Tibial artery (tissue), 4 donors: ENCODE measurements at places on chromosomes 12 and 14.

GRCh38 chr12:49552014-49552413, 13.2 kb downstream of the KCNH3 start:
- DNase-seq, result peak; percentile 87
- no peaks in the 10 kb centered on the region for H3K36me3 ChIP-seq
- H3K27ac ChIP-seq, result peak overlapping the region; percentile 41
- H3K4me3 ChIP-seq, result no peak overlapping the region
- no peaks in the 10 kb centered on the region for H3K4me1 ChIP-seq
- peaks cover 30% of the 10 kb centered on the region for H3K27me3 ChIP-seq

GRCh38 chr14:80100681-80101080, 110.6 kb downstream of the DIO2 start:
- no peak for DNase-seq
- H3K27ac ChIP-seq, result no peak overlapping the region
- no peaks in the 10 kb centered on the region for H3K36me3 ChIP-seq
- H3K4me3 ChIP-seq, result no peak overlapping the region

- H3K27ac ChIP-seq, result no peak overlapping the region
- H3K4me1 ChIP-seq, result no peaks in the 10 kb centered on the region
- H3K36me3 ChIP-seq, result peaks cover 34% of the 10 kb centered on the region
- DNase-seq, result no peak
- no peaks in the 10 kb centered on the region for H3K27me3 ChIP-seq
- no peak overlapping the region for H3K4me3 ChIP-seq
These were observed 14.4 kb downstream of the ACADS start for GRCh38 chr12:120739821-120740613.

GRCh38 chr14:22613106-22613695, 15.1 kb downstream of the ABHD4 start:
- peaks cover 16% of the 10 kb centered on the region for H3K4me1 ChIP-seq
- no peak overlapping the region for H3K4me3 ChIP-seq
- H3K27ac ChIP-seq, result peak overlapping the region; percentile 65
- H3K27me3 ChIP-seq, result no peaks in the 10 kb centered on the region

DNA sequence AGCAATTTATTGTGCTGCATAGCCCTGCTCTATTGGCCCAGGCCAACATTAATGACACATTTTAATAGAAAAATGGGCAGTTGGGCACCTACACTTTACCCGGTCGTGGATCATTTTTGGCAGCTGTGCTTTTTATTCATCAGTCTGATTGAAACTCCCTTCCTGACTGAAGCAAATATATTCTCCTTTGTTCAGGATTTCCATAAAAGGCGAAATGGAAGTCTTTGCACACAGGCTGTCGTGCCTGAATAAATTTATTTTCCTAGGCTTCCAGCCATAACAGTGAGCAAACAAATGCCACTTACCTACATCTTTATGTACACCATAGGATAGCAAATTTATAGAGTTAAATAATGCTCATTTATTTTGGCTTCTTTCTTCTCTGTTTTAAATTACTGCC, 480.7 kb upstream of the DCN start:
- H3K27ac ChIP-seq, result no peak overlapping the region
- H3K4me1 ChIP-seq, result no peaks in the 10 kb centered on the region
- H3K4me3 ChIP-seq, result no peak overlapping the region
- DNase-seq, result no peak
- H3K27me3 ChIP-seq, result no peaks in the 10 kb centered on the region

DNA sequence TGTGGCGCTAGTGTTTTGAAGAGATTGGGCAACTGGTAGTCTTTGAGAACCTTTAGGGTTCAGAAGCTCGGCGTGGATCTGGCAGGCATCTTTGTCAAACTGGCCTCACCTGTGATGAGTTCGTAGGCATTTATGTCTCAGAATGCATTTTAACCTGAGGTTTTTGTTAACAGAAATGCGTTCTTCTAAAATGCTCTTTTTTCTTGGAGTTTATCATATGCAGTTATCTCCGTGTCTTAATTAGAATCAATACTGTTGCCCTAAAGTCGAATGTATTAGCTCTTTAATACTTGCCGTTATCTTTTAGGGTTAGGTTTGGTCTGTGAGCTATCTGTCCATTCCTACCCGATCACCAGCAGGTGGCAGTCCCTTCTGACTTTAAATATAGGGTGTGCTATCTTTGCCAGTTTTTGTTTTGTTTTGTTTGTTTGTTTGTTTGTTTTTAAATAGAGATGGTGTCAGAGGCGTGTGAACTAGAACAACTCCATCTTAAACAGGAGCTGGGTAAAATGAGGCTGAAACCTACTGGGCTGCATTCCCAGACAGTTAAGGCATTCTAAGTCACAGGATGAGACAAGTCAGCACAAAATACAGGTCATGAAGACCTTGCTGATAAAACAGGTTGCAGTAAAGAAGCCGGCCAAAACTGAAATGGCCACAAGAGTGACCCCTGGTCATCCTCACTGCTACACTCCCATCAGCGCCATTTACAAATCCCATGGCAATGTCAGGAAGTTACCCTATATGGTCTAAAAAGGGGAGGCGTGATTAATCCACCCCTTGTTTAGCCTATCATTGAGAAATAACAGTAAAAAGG, 1.4 kb downstream of the ATF1 start:
- H3K36me3 ChIP-seq, result no peaks in the 10 kb centered on the region
- peaks cover 12% of the 10 kb centered on the region for H3K4me1 ChIP-seq
- peak overlapping the region; percentile 82 for H3K4me3 ChIP-seq

- no peaks in the 10 kb centered on the region for H3K27me3 ChIP-seq
- H3K27ac ChIP-seq, result no peak overlapping the region
- DNase-seq, result no peak
- no peak overlapping the region for H3K4me3 ChIP-seq
- H3K4me1 ChIP-seq, result no peaks in the 10 kb centered on the region
- H3K36me3 ChIP-seq, result peaks cover 80% of the 10 kb centered on the region
These were observed 21.1 kb downstream of the CEP170B start for GRCh38 chr14:104885973-104886689.

- no peaks in the 10 kb centered on the region for H3K36me3 ChIP-seq
- H3K27me3 ChIP-seq, result no peaks in the 10 kb centered on the region
- H3K27ac ChIP-seq, result no peak overlapping the region
- peaks cover 3% of the 10 kb centered on the region for H3K4me1 ChIP-seq
- DNase-seq, result no peak
These were observed 332.8 kb downstream of the SEC23A start for GRCh38 chr14:38770251-38770650.

DNA sequence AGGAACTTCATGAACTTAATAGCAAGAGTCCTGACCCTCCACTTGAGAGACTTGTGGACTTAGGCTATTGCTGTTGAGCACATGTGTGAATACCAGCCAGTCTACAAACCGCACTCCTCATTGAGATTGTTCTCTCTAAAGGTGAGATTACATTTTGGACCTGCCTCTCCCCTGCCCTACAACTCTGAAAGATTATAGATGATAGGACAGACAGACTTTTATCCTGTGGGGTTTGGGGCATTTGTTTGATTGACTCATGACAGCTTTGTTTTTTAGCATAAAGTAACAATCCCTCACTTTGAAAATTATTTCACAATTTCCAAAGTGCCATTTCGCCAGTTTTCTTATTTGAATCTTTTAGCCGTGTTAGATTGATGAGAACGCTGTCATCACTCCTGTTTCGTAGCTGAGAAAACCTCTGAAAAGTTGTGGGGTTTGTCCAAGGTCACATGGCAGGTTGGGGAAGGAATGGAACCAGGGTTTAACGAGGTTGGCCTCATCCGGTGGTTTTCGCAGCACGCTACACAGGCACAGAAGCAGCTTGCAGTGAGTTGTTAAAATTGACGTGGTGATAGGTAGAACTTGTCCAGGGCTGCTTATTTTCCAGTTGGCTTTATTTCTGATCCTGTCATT, 836 bp downstream of the EVL start:
- no peaks in the 10 kb centered on the region for H3K36me3 ChIP-seq
- H3K4me3 ChIP-seq, result no peak overlapping the region
- no peaks in the 10 kb centered on the region for H3K27me3 ChIP-seq
- no peak for DNase-seq
- no peaks in the 10 kb centered on the region for H3K4me1 ChIP-seq
- H3K27ac ChIP-seq, result no peak overlapping the region
